Fibroblast of lung (primary cell): ENCODE measurements at places on chromosomes 6 and 20. TPM values are rescaled to one million over a fixed set of nuclear protein-coding genes. Genes with fewer than 3 reads are reported as not detected.
A peak's percentile ranks its signal among the peaks of the same experiment; 100 is the strongest.

- H3K27me3 ChIP-seq: no peaks in the 10 kb centered on the region
- no peaks in the 10 kb centered on the region for H3K36me3 ChIP-seq
- H3K4me1 ChIP-seq: peaks cover 5% of the 10 kb centered on the region
- DNase-seq: peak; percentile 55
- no peak overlapping the region for H3K4me3 ChIP-seq
These were observed 91.5 kb downstream of the RIN2 start for GRCh38 chr20:19849341-19850197.

The WFDC5 gene
- not detected in 2 replicates for total RNA-seq

The PCK1 gene
- total RNA-seq: under 0.01 TPM in 1 of 2 replicates, not detected in the other

The PLAGL1 gene
- 8.0 and 11.4 TPM in 2 replicates for total RNA-seq

GRCh38 chr20:16243470-16243869 lies 329.8 kb downstream of the KIF16B start:
- no peak overlapping the region for H3K27ac ChIP-seq
- H3K36me3 ChIP-seq: no peaks in the 10 kb centered on the region
- no peaks in the 10 kb centered on the region for H3K4me1 ChIP-seq
- no peak overlapping the region for H3K4me3 ChIP-seq

GRCh38 chr20:23291575-23292240 lies 58.9 kb upstream of the NXT1 start:
- DNase-seq: no peak
- H3K27ac ChIP-seq: no peak overlapping the region
- H3K4me3 ChIP-seq: no peak overlapping the region
- H3K27me3 ChIP-seq: no peaks in the 10 kb centered on the region

DNA sequence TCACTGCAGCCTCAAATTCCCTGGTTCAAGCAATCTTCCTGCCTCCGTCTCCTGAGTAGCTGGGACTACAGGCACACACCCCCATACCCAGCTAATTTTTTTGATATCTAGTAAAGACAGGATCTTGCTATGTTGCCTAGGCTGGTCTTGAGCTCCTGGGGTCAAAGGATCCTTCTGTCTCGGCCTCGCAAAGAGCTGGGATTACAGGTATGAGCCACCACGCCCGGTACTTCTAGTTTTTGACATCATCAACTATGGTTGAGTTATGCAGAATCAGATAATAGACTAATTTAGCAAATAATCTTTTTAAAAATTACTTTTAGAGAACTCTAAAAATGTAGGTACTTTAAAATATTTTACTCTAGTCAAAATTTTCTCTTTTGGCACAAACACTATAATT lies 166.2 kb downstream of the SOX4 start:
- H3K27ac ChIP-seq: no peak overlapping the region
- no peak overlapping the region for H3K4me3 ChIP-seq
- H3K36me3 ChIP-seq: no peaks in the 10 kb centered on the region
- DNase-seq: no peak

The RBM12 gene
- total RNA-seq: 29.9 and 31.8 TPM in 2 replicates

The CPNE5 gene
- 0.26 TPM in 1 of 2 replicates, not detected in the other for total RNA-seq

- no peaks in the 10 kb centered on the region for H3K27me3 ChIP-seq
- DNase-seq: no peak
- H3K27ac ChIP-seq: peak overlapping the region; percentile 30
- H3K4me3 ChIP-seq: no peak overlapping the region
- H3K36me3 ChIP-seq: no peaks in the 10 kb centered on the region
These were observed 29.4 kb downstream of the ABHD12 start for GRCh38 chr20:25361287-25361683.

DNA sequence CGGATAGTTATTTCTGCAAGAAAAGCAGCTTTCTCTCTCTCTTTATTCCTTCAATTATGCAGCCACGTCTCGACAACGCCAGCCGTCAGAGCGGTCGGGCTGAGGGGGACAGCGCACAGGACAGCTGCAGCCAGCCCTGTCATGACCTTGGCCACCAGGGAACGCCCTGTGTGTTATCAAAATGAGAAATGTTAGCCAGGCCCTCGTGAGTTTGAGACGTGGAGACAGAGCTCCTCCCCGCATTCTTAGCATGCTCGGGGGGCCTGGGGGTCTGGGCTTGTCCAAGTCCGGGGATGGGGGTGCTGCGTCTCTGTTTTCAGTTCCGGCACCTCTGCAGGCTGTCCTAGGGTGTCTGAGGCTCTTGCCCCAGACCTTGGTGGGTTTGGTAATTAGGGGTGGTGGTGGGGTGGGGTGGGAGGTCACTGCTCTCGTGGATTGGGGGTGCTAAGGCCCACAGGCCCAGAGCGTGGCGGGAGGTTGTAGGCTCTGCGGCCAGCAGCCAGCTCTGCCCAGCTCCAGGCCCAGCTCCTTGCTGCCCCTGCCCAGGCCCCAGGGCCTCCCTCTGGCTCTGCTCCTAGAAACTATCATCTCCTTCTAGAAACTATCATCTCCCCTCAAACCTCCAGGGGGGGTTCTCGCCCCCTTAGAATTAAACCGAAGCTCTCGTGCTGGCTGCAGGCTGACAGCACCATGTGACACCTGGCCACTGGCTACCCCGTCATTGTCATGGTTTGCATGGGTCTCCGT lies 54.3 kb upstream of the GATA5 start:
- H3K36me3 ChIP-seq: no peaks in the 10 kb centered on the region

DNA sequence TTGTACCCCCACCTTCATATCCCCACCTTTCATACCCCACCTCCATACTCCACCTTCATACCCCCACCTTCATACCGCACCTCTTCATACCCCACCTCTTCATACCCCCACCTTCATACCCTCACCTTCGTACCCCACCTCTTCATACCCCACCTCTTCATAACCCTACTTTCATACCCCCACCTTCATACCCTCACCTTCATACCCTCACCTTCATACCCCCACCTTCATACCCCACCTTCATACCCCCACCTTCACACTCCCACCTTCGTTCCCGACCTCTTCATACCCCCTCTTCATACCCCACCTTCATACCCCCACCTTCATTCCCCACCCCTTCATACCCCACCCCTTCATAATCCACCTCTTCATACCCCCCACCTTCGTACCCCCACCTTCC lies 92.9 kb upstream of the NAA20 start:
- no peak overlapping the region for H3K27ac ChIP-seq
- no peaks in the 10 kb centered on the region for H3K4me1 ChIP-seq
- no peaks in the 10 kb centered on the region for H3K27me3 ChIP-seq

DNA sequence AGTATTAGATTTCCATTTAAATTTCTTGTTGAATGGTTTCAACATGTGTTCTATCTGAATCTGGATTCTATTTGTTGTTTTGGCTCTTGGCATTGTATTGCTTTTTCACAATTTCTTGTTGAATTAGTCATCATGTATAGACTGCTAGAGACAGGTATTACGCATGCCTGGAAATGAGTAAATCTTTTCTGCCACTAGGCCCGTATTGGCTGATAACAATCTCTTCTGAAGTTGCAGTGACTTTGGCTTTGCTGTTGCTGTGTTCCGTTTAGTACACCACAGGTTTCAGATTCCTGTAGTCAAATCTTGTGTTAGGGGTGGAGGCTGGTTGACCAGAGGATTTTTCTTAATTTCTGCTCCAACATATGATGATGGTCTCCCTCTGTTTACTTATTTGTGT lies 1339.4 kb downstream of the GRIK2 start:
- no peaks in the 10 kb centered on the region for H3K27me3 ChIP-seq
- no peaks in the 10 kb centered on the region for H3K4me1 ChIP-seq
- no peak overlapping the region for H3K27ac ChIP-seq
- no peak overlapping the region for H3K4me3 ChIP-seq
- peak; percentile 3 for DNase-seq

DNA sequence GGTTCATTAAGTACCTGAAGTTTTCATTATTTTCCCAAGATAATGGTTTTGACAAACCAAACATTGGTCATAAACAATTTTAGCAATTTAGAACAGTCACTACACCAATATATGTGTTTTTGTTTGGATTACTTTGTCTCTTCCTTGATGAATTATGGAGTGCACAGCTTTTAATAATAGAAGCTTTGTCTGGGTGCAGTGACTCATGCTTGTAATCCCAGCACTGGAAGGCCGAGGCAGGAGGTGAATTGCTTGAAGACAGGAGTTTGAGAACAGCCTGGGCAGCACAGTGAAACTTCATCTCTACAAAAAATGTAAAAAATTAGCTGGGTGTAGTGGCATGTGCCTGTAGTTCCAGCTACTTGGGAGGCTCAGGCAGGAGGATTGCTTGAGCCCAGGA lies 89.4 kb upstream of the ANKEF1 start:
- H3K27me3 ChIP-seq: no peaks in the 10 kb centered on the region
- no peak overlapping the region for H3K27ac ChIP-seq
- H3K4me3 ChIP-seq: no peak overlapping the region
